ENCODE measurements at places on chromosomes 2 and 18.

DNA sequence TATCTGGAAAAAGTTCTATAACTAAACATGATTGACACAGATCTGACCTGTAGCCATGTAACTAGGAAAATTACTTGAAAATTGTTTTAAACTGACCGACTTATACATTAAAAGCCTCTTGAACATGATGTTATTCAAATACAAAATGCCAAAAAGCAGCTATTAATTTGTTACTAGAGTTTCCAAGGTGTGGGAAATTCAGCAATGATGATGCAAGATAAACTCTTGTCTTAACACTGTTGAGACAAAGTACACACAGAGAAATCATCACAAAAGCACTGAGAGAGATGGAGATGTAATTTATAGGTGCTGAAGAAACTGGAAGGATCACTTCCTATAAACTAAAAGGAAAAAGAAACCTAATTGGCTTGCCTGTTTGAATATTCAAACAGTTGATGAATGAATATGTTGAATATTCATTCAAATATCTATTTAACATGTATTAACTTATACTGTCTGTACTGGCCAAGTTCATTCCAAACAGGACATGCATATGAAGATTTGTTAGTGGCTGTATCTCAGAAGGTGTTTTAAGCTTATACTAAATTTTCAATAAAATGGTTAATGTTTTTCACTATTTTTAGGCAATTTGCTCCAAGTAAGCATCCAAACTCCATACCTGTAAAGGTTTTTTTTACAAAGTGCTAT is 34.6 kb upstream of the WDR75 start:
- DNase-seq = no peak

- DNase-seq = no peak
Observed at GRCh38 chr2:169077674-169078240, 8.4 kb downstream of the DHRS9 start.

GRCh38 chr2:151845884-151846283 is 17.7 kb upstream of the ARL5A start:
- no peak for DNase-seq

DNA sequence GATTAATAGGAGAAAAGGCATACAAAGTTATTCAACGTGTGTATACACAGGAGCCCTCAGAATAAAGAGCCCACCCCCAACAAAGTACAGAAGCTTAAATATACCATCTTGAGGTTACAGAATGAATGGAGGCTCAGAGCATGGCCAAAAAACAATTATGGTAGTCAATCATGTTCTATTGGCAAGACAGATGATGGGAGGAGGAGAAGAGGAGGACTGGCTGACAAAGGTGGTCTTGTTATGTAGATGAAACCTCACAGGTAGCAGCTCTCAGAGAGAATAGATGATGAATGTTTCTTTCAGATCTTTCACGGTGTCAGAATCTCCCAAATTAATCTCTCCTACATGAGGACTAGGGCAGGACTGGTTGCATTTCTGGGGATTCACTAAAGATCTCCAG is 66.0 kb downstream of the ARL4C start:
- no peak for DNase-seq

- DNase-seq = no peak
Observed at GRCh38 chr18:35862119-35862640, 110.3 kb upstream of the RMP24 start.

- no peak for DNase-seq
Observed at GRCh38 chr2:156687715-156688114, 251.5 kb downstream of the GPD2 start.

- peak; percentile 71 for DNase-seq
Observed at GRCh38 chr2:207073801-207074678, 91.7 kb downstream of the KLF7 start.

GRCh38 chr2:162782138-162782537 is 56.4 kb downstream of the KCNH7 start:
- DNase-seq = no peak

DNA sequence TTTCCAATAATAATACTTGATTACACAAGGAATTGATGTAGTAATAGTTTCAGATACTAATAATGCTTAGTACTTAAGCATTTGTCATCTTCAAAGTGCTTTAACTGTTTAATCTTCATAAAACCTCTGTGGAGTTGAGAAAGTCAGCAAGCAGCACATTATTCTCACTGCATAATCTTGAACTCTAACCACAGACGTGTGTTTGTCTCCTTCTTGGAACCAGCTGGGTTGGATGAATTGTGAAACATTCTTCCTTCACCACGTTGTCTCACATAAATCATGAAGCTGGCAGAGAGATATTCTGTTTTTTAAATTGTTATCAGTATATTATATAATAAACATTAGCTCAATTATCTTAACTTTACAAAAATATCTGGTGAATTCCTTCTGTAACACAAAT is 55.1 kb upstream of the LDAH start:
- DNase-seq = no peak

Measured in head of caudate nucleus (tissue), 42 donors.